ENCODE measurements at places on chromosomes 5 and 9. TPM values are rescaled to one million over a fixed set of nuclear protein-coding genes. Genes with fewer than 3 reads are reported as not detected.

The FREM1 gene
- total RNA-seq = 8.3 TPM

The ERMP1 gene
- 18.3 TPM for total RNA-seq

The ARL14EPL gene
- total RNA-seq = not detected

The DDX4 gene
- not detected for total RNA-seq

GRCh38 chr9:89277454-89277853 lies 33.5 kb upstream of the CKS2 start:
- no peak for DNase-seq

DNA sequence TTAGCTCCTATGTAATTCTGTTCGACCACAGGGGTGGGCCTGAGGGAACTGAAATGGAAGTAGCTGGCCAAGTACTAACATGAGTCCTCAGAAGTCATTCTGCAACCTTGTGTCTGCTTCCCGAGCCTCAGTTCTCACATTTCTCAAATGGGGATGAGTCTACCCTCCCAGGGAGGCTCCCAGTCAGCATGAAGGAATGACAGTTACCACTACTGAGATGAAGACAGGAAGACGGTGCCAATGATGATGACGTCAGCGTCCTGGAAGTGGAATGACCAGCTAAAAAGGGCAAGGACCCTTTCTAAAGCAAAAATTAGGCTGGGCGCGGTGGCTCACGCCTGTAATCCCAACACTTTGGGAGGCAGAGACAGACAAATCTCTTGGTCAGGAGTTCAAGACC lies 6.8 kb downstream of the PIP5KL1 start:
- no peak for DNase-seq

DNA sequence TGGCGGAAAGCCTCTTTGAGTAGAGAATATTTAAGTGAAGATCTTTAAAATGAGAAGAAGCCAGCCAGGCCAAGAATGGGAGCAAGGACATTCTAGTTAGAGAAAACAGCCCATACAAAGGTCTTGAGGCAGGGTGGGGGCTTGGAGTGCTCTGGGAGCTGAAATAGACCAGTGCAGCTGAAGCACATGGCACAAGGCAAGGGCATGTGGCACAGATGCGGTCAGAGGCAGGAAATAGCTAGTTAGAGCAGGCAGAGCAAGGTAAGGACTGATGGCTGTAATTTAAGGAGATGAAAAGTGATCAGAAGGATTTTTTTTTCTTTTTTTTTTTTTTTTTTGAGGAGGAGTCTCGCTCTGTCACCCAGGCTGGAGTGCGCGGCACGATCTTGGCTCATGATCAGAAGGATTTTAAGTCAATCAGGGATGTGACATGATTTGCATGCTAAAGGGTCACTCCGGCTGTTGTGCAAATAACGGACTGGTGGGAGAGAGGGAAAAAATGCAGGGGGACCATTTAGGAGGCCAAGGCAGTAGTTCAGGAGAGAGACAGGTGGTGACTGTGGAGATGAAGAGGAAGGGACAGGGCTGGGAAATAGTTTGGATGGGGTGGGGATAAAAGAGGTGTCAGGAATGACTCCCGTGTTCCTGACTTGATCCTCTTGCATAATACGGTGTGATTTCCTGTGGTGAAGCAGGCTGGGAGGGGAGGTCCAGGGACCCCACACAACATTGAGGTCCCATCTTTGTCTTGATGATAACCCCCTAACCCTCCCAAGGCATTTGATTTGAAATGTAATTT lies 207.6 kb downstream of the HSPA4 start:
- no peak for DNase-seq

DNA sequence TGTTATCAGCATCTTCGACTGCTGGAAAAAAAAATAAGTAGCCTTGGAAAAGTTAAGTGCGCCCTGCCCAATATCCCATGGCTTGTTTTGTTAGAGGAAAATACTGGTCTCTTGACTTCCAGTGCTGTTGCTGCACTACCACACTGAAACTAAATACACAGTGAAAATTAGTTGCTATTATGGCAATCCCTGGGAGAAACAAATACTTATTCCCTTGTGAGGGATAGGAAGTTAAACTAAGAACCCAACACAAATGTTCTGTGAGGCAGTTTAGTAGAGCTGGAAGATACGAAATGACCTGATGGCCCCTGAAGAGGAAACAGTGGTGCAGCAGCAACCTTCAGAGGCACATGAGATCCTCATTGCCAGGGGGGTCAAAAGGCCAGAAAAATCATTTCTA lies 164.0 kb downstream of the ARL15 start:
- DNase-seq = no peak

- DNase-seq = no peak
Observed at GRCh38 chr5:88033191-88033590, 235.5 kb downstream of the TMEM161B start.

DNA sequence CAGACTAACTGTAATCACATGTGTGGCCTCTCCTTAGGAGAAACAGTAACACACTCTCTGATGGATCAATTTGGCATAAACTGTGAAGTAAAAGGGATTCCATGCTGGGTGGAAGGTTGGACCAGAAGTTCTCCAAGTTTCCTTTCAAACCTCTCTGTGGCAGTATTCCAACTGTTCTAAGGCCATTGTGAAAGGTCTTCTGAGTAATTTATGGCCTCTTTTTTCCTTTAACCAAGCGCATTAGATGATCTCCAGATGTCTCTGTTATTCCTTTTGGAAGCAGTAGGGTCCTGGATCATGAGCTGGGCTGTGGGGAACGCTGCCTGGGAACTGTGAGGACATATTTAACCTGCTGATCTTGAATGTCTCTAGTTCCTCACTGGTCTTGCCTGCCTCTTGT lies 80.6 kb upstream of the IL6ST start:
- no peak for DNase-seq

GRCh38 chr5:23631302-23632045 lies 124.1 kb downstream of the PRDM9 start:
- DNase-seq = no peak

DNA sequence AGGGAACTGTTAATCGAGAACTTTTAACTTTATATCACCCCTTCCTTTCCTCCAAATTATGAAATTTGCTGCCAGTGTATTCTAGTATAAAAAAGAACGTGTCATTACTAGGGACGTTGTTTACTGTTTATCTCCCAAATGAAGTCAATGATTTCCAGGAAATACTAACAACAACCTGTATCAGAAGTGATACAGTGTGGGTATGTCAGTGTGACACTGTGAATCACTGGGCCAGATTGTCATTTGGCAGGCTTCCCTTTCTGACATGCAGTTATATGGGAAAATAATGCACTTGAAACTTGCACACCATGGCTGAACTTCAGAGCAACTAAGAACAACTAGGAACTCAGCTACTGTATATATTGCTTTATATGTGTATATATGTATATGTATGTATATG lies 12.6 kb downstream of the ZNF462 start:
- DNase-seq = no peak

DNA sequence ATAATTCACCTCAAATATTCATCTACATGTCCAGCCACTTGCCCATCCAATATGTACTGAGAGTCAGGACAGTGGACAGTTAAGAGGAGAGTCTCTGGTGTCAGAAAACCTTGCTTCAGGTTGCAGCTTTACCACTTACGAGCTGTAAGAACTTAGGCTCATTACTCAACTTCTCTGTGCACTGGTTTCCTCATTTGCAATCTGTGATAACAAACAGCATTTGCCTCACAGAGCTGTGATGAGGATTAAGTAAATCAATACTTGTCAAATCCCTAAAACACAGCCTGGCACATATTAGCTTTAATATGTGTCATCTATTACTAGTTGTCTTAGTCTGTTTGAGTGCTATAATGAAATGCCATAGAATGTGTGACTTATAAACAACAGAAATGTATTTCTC lies 8.6 kb downstream of the GOLGA1 start:
- DNase-seq = no peak

- no peak for DNase-seq
Observed at GRCh38 chr5:31768784-31769183, 129.9 kb downstream of the PDZD2 start.

DNA sequence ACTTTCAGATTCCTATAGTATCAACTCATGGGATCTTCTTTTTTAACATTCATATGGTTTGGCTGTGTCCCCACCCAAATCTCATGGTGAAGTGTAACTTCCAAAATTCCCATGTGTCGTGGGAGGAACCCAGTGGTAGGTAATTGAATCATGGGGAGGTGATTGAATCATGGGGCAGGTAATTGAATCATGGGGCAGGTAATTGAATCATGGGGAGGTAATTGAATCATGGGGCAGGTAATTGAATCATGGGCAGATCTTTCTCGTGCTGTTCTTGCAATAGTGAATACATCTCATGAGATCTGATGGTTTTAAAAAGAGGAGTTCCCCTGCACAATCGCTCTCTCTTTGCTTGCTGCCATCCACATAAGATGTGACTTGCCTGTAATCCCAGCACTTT lies 21.8 kb upstream of the AGGF1 start:
- no peak for DNase-seq

- no peak for DNase-seq
Observed at GRCh38 chr9:94534901-94535300, 20.0 kb upstream of the PCAT7 start.

DNA sequence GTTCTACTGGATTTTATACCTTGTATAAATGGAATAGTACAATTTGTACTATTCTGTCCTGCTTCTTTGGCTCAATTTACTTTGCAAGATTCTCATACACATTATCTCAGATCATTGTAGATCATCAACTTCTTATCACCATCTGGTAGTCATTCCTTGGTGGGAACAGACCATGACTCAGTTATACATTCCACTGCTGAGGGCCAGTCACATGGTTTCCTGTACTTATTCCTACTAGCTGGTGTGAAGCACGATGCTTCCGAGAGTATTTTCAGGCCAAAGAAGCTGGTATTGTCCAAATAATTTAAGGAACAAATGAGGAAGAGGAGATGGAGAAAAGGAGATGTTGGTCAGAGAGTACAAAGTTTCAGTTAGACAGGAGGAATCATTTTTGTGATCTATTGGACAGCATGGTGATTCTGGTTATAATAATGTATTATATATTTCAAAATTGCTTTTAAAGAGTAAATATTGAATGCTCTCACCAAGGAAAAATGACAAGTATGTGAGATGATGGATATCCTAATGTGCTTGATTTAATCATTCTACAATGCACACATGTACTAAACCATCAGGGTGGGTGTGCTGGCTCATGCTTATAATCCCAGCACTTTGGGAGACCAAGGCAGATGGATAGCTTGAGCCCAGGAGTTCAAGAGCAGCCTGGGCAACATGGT lies 124.1 kb downstream of the SYK start:
- no peak for DNase-seq
